ENCODE measurements at places on chromosomes 16 and 17.

DNA sequence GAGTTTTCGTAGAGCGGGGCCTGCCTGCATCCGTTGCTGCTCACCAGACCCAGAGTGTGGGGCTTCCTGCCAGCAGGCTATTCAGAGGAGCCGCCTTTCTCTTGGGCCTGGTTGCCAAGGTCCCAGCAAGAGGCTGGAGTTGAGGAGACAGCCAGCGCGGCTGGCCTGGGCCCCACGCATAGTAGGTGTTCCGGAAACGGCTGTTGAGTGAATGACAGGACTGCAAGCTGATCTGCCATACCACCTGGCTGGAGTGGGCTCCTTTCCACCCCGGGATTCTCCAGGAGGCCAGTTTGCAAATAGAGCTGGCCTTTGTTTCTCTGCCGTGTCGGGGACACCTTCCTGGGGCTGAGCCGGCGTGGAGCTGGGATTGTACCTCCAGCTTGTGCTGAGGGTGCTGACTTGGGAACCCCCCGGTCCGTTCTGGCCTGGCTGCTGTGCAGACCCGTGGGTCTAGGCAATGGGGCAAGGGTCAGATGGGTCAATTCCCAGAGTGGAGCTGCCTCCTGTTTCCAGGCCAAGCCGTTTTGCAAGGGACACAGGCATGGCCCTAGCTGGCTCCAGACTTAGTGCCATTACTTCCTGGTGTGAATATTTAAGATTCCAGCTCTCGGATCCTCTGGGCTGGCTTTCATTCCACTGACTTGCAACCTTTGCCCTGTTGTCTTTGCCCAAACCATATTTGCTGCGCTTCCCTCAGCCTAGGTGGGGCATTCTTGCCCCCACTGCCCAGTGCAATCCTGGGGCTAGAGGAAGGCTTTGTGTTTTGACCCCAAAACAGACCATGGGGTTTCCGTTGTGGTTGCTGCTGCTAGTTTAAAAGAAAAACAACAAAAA lies 68.8 kb downstream of the CMIP start:
- peaks cover 15% of the 10 kb centered on the region for H3K4me1 ChIP-seq
- no peaks in the 10 kb centered on the region for H3K27me3 ChIP-seq
- H3K36me3 ChIP-seq: no peaks in the 10 kb centered on the region
- no peak overlapping the region for H3K4me3 ChIP-seq
- H3K27ac ChIP-seq: no peak overlapping the region

- H3K27ac ChIP-seq: peak overlapping the region; percentile 72
- H3K4me1 ChIP-seq: peaks cover 11% of the 10 kb centered on the region
- H3K27me3 ChIP-seq: no peaks in the 10 kb centered on the region
- no peaks in the 10 kb centered on the region for H3K36me3 ChIP-seq
These were observed 29.4 kb downstream of the COG7 start for GRCh38 chr16:23423496-23424049.

- no peak for DNase-seq
- H3K27me3 ChIP-seq: no peaks in the 10 kb centered on the region
- H3K4me1 ChIP-seq: no peaks in the 10 kb centered on the region
- H3K4me3 ChIP-seq: no peak overlapping the region
These were observed 267.2 kb downstream of the TMEM114 start for GRCh38 chr16:8323153-8323552.

- H3K4me3 ChIP-seq: no peak overlapping the region
- H3K27ac ChIP-seq: no peak overlapping the region
- no peaks in the 10 kb centered on the region for H3K27me3 ChIP-seq
These were observed 43.6 kb upstream of the ANKFY1 start for GRCh38 chr17:4307179-4307930.

GRCh38 chr16:69095193-69095592 lies 10.3 kb upstream of the HAS3 start:
- H3K36me3 ChIP-seq: no peaks in the 10 kb centered on the region
- H3K4me1 ChIP-seq: no peaks in the 10 kb centered on the region
- no peak for DNase-seq
- H3K4me3 ChIP-seq: no peak overlapping the region
- H3K27me3 ChIP-seq: no peaks in the 10 kb centered on the region

GRCh38 chr17:74404218-74404617 lies 27.7 kb upstream of the GPRC5C start:
- H3K27me3 ChIP-seq: no peaks in the 10 kb centered on the region
- no peak for DNase-seq
- H3K4me3 ChIP-seq: no peak overlapping the region

GRCh38 chr17:7216242-7217112 lies 3.2 kb downstream of the DLG4 start:
- H3K36me3 ChIP-seq: no peaks in the 10 kb centered on the region
- no peaks in the 10 kb centered on the region for H3K27me3 ChIP-seq
- H3K27ac ChIP-seq: peak overlapping the region; percentile 87
- H3K4me1 ChIP-seq: peaks cover 19% of the 10 kb centered on the region
- peak overlapping the region; percentile 46 for H3K4me3 ChIP-seq

DNA sequence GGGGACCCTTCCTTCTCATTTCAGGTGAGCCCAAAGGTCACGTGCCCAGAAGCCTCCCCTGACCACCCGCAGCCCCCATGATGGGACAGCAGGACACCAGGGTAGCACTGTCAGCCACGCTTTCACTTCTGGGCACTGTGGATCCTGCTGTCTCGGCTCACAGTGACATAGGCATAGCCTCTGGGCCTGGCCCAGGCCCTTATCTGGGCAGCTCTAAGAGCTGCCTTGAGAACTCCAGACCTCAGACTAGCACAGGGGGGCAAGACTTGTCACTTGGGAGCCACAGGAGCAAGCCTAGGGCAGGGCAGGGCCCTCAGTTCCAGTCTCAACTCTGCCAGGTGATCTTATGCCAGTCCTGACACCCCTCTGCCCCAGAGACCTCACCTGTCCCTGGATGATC lies 4.7 kb downstream of the NATD1 start:
- DNase-seq: no peak
- peaks cover 6% of the 10 kb centered on the region for H3K4me1 ChIP-seq
- no peak overlapping the region for H3K4me3 ChIP-seq
- no peaks in the 10 kb centered on the region for H3K27me3 ChIP-seq
- no peaks in the 10 kb centered on the region for H3K36me3 ChIP-seq
- no peak overlapping the region for H3K27ac ChIP-seq

- no peaks in the 10 kb centered on the region for H3K27me3 ChIP-seq
- H3K4me3 ChIP-seq: no peak overlapping the region
- no peak overlapping the region for H3K27ac ChIP-seq
- H3K4me1 ChIP-seq: peaks cover 5% of the 10 kb centered on the region
- no peaks in the 10 kb centered on the region for H3K36me3 ChIP-seq
These were observed 61.3 kb upstream of the SMIM36 start for GRCh38 chr17:55572599-55572998.

DNA sequence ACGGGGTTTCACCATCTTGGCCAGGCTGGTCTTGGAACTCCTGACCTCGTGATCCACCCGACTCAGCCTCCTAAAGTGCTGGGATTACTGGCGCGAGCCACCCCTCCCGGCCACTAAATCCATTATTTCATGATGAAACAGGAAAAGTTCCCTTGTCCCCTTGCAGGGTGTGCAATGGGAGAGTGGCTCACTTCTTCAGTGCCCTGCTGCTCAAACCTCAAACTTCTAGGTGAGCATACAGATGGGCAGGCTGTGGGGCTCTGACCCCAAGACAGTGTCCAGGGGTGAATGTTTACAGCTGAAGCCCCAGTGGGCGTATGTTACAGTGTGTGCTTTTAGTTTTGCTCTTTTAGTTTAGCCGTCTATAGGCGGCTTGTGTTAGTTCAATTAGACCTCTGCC lies 34.7 kb downstream of the GJC1 start:
- H3K36me3 ChIP-seq: no peaks in the 10 kb centered on the region
- DNase-seq: no peak
- no peaks in the 10 kb centered on the region for H3K4me1 ChIP-seq

GRCh38 chr16:70467113-70467512 lies 12.7 kb downstream of the FCSK start:
- peaks cover 4% of the 10 kb centered on the region for H3K4me1 ChIP-seq
- H3K36me3 ChIP-seq: no peaks in the 10 kb centered on the region
- no peaks in the 10 kb centered on the region for H3K27me3 ChIP-seq
- no peak for DNase-seq
- H3K27ac ChIP-seq: no peak overlapping the region

GRCh38 chr16:85555719-85556455 lies 57.2 kb upstream of the GSE1 start:
- H3K4me3 ChIP-seq: peak overlapping the region; percentile 67
- DNase-seq: no peak
- peaks cover 6% of the 10 kb centered on the region for H3K4me1 ChIP-seq
- H3K27ac ChIP-seq: peak overlapping the region; percentile 66

DNA sequence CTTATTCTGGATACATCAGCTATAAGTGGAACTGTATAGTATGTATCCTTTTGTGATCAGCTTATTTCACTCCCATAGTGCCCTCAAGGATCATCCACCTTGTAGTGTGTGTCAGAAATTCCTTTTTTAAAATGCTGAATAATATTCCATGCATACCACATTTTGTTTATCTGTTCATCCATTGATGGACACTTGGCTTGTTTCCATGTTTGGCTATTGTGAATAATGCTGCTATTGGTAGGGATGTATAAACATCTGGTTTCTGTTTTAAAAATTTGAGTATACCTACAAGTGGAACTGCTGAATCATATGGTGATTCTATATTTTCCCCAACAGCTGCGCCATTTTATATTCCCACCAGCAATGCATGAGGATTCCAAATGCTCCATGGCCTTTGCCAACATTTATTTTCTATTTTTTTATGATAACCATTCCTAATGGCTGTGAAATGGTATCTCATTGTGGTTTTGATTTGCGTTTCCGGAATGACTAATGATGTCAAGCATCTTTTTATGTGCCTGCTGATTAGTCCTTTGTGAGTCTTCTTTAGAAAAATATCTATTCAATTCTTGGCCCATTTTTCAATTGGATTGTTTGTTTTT lies 11.6 kb downstream of the RCVRN start:
- no peak overlapping the region for H3K4me3 ChIP-seq
- no peak for DNase-seq
- no peaks in the 10 kb centered on the region for H3K27me3 ChIP-seq
- no peaks in the 10 kb centered on the region for H3K4me1 ChIP-seq
- no peaks in the 10 kb centered on the region for H3K36me3 ChIP-seq

- H3K36me3 ChIP-seq: no peaks in the 10 kb centered on the region
- no peak overlapping the region for H3K27ac ChIP-seq
- H3K4me3 ChIP-seq: no peak overlapping the region
- no peaks in the 10 kb centered on the region for H3K4me1 ChIP-seq
- DNase-seq: no peak
- H3K27me3 ChIP-seq: peaks cover 2% of the 10 kb centered on the region
These were observed 5.7 kb upstream of the SNAI3 start for GRCh38 chr16:88691924-88692560.

All from ovary (tissue), 10 donors.